Activated CD8-positive, alpha-beta memory T cell treated with anti-CD3 and anti-CD28 coated beads for 48 hours (primary cell): ENCODE measurements at places on chromosomes 4 and X.

DNA sequence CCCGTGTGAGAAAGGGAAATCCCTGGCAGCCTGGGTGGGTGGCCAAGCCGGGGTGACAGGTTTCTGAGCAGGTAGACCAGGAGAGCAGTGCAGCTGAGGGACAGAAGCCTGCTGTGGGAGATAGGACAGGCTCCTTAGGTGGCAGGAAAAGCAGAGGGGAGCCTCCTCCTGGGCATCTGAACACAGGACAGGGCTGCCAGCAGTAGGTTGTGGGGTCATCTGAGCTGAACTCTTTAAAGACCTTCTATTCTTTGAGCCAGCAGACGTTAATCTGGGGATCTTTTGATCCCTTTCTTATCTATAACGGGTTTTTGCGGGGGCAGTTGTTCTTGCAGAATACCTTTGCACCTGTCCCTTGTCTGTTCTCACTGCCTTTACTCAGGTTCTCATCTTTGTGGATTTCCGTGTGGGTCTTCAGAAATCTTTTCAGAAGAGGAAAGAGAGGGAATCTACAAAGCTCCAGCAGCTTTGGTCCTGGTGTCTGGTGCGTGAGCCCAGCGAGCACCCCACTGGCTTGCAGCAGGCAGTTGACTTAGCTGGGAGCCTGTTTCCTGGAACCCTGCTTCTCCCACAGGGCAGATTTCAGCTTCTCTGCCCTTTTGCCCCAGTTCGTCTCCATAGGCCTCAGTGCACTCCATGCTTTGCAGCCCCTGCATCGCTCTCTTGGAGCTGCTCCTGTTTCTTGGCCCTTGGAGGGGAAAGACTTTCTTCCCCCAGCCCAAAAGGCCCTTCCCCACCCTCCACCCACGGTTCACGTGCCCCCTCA lies 35.8 kb upstream of the TADA2B start:
- DNase-seq: no peak

DNA sequence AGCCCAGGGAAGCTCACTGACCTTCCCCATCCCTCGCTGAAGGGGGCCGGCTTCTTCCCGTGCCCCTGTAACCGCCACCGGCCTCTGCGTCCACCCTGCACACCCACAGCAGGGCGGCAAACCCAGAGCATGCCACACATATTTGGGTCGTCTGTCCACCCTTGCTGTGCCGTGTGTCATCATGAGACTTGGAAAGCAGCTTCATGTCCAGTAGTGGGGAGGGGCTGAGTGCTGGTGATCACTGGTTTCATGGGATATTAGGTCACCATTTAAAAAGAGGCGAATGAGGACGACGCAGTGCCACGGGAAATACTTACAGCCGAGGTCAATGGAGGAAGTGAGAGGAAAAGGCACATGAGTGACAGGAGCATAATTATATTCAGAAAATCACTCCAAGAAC lies 74.8 kb downstream of the HTRA3 start:
- DNase-seq: no peak

DNA sequence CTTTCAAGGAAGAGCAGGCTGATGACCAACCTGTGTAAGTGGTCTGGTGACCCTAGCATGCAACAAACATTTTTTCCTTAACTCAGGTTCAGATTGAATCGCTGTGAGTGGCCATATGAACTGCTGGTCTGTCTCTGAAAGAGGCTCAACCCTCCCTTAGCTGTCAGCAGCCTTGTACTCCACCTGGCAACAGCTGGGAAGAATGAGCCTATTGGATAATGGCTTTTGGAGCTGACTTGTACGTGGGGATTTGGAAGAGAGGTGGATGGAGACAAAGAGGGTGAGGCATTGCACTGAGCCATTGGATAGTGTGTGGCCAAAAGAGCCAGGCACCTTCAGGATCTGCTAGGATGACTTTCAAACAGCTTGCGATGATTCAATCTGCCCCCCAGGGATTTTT lies 35.7 kb upstream of the BMP15 start:
- no peak for DNase-seq

DNA sequence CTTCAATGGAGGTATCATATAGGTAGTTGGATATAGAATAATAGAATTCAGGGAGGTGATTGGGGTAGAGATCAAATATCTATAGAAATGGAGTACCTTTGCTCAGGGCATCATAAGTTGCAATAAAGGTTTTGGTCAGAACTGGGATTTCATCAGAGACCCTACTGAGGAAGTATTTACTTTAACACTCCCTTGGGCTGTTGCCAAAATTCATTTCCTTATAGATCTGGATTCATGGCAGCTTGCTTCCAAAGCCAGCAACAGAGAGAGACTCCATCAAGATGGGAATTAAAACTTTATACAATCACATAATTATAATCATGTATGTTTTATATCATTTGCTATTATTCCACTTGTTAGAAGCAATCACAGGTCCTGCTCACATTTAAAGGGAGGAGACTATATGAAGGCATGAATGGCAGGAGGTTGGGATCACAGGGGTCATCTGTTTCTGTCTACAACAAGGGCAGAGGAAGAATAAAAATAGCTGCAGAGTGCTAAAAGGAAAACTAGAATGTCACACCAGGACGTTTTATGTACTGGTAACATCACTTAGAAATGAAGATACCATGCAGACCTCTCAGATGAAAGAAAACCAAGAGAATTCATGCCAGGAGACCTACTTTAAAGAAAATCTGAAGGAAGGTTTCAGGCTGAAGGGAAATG lies 902.1 kb upstream of the LCORL start:
- no peak for DNase-seq

DNA sequence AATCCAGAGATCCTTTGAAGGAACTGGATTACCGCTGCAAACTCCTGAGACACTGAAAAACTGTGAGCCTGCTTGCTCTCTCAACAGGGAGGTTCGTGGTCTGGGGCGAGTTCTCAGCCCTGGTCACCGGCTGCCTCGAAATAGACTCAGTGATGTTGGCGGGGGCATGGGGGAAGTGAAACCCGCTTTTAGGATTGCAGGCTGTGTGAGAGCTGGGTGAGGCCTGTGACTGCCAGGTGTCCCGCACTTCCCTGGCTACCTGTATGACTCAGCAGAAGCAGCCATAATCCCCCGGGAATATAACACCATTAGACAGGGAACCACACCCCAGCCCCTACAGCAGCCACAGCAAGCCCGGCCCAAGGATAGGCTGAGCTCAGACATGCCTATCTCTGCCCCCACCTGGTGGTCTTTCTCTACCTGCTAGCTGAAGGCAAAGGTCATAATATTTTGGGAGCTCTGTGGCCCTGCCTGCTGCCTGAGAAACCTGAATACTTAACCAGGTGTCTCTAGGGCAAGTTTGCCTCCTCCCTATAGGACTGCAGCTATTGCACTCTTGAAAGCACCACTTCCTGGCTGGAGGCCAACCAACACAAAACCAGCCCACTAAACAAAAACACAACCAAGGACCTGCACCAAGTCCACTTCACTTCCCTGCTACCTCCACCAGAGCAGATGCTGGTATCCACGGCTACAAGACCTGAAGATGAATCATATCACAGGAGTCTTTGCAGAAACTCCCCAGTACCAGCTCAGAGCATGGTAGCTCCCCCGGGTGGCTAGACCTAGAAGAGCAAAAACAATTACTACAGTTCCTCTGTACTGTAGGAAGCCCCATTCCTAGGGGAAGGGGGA lies 202.0 kb downstream of the RRAGB start:
- DNase-seq: no peak

- DNase-seq: no peak
These were observed 3.2 kb upstream of the ASMTL start for GRCh38 chrX:1455948-1456280.

DNA sequence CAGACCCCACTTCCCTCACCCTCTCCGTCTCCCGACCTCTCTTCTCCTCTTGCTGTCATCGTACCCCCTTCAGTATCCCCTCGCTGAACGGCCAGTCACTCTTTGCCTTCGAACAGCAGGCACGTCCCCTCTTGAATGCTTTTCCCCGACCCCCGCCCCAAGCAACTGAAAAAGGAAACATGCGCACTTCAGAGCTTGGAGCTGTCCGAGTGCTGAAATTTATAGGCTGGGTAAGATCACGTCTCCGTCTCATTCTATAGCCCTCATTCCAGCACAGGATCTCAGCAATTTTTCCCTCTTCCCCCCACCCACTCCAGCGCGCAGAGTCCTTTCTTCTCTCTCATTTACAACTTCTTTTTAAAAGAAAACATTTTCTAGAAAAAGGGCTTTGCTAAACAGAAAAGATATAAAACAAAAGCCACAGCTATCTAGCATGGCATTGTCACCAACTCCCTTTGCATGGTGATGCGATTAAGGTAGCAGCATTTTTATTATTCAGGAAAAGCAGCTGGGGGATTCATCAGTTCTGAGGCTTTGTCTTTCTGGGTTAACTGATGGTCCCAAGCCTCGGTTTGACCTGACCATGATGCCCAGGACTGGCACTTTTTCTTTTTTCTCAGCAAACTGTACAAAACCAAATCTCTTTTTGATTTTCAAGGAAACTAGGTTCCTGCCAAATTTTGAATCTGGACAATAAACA lies at the start of gene GLRA2:
Gene GLRA2 (plus strand): TSS at position 247 of the 700 bp plus-strand sequence. CDS start 522 bp downstream, outside the sequence.
- no peak for DNase-seq

- no peak for DNase-seq
These were observed 27.1 kb upstream of the STBD1 start for GRCh38 chr4:76279462-76279861.

DNA sequence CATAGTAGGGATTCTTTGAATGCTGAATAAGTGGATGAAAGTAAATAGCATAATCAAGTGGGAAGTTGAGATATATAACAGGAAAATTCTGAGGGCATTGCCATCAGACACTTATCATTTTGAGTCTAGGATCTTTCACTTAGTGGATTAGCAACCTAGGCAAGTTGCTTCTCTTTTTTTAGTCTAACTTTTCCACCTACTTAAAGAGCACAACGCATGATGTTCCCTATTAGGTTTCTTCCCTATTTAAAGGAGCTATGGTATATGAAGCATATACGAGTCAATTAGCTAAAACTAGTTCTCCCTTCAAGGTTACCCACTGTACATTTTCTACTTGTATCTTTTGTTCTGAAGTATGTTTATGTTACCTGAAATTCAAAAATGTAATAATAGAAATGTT lies 67.1 kb upstream of the HS3ST1 start:
- DNase-seq: no peak

DNA sequence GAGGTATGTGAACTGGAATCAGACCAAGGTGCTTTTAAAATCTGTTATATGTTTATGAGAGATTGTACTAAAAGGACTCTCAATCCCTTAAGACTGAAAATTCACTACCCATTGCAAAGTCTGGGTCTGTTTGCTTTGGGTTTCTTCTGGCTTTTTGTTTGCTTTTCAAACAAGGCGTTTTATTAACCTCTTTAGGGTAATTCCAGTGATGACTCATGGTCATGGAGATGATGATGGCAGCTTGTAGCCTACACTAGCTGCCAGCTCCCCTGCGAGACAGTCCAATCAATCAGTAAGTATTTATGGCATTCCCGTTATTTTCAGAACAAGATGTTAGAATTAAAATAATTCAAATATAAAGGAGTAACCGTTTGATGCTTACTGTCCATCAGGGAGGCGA lies 643.8 kb upstream of the FTHL17 start:
- no peak for DNase-seq

DNA sequence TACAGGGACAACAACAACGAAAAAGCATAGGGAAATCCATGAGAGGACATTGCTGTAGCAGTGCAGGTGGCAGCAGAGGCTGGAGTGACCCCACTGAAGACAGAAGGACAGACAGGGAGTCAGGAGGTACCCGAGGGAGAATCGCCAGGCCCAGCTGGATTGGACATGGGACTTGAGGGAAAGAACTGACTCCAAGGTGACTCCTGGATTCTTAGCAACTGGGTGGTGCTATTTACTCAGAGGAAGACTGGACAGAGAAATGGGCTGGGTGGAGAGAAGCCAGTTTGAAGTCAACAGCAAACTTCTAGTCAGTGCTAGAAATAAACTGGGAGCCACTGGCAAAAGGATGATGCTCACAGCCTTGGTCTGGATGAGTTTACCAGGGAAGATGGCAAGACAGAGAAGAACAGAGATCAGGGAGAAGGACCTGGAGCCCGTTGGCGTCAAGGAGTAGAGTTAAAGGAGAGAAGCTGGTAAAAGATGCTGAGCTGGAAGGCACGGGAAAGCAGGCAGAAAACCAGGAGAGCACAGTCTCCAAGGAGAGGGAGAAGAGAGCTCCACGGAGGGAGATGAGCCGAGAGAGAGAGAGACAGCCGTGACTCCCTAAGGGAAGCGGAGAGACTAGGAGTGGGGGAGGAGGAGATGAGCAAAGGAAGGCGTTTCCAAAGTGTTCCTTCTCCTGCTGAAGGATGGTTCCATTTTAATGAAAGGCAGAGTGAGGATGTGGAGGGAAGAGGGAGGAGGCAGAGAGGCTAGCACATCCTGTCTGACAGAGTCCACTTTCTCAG lies 119.4 kb downstream of the AFAP1 start:
- DNase-seq: no peak
